Testis (tissue), 5 donors: ENCODE measurements at places on chromosomes 5 and 9. TPM values are rescaled to one million over a fixed set of nuclear protein-coding genes. Genes with fewer than 3 reads are reported as not detected.

RASEF gene
- 9.1 TPM for total RNA-seq

ADCY2 gene
- 9.4 TPM for total RNA-seq

MSX2 gene
- total RNA-seq, result 37.7 TPM

OCLN gene
- 16.0 TPM for total RNA-seq

GIN1 gene
- 16.8 TPM for total RNA-seq

NINJ1 gene
- total RNA-seq, result 152 TPM

IFNA2 gene
- total RNA-seq, result 1.3 TPM

COL15A1 gene
- total RNA-seq, result 37.2 TPM

CNTNAP3 gene
- total RNA-seq, result 17.5 TPM

LURAP1L gene
- 0.74 TPM for total RNA-seq

MTMR12 gene
- 59.2 TPM for total RNA-seq

RIMOC1 gene
- 19.6 TPM for total RNA-seq

FIBCD1 gene
- 33.5 TPM for total RNA-seq

GFI1B gene
- total RNA-seq, result 4.3 TPM

PTPRD gene
- total RNA-seq, result 32.5 TPM

HMMR gene
- 20.9 TPM for total RNA-seq

SLC34A3 gene
- 0.25 TPM for total RNA-seq

C9orf50 gene
- 3.7 TPM for total RNA-seq

POLE3 gene
- 76.8 TPM for total RNA-seq

FBP1 gene
- total RNA-seq, result 3.8 TPM

LTC4S gene
- total RNA-seq, result 10.3 TPM
